Activated naive CD8-positive, alpha-beta T cell treated with anti-CD3 and anti-CD28 coated beads, Interleukin-2, amount 10 ng/mL, durations not matched to agents 7 days and 5 days (primary cell): ENCODE measurements at places on chromosomes 3 and 15. TPM values are rescaled to one million over a fixed set of nuclear protein-coding genes. Genes with fewer than 3 reads are reported as not detected.

DNA sequence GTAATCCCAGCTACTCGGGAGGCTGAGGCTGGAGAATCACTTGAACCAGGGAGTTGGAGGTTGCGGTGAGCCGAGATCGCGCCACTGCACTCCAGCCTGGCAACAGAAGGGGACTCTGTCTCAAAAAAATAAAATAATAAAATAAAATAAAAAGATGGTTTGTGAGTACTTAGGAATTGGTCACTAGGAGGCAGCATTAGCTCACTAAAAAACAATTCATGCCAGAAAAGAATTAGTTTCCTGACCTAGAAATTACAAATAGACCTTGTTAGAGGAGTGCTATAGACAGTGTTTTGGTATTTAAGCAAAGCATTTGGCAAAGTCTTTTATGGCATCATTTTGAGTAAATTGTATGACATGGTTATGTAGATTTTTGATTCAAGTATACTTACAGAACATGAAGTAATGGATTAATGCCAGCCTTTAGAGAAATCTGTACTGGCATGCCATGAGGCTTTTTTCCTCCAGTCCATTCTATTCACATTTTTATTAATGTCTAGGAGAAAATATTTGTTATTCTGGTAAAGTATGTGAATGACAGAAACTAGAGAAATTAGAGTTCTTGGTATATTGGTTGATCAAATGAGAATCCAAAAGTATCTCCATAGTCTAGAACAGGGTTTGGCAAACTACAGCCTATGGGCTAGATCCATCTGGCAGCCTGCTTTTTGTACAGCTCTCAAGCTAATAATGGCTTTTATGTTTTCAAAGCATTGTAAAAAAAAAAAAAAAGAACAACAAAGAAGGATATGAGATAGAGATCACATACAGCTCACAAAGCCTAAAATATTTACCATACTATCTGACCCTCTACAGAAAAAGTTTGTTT, 81.6 kb downstream of the LRRC49 start:
- no peak for DNase-seq

DNA sequence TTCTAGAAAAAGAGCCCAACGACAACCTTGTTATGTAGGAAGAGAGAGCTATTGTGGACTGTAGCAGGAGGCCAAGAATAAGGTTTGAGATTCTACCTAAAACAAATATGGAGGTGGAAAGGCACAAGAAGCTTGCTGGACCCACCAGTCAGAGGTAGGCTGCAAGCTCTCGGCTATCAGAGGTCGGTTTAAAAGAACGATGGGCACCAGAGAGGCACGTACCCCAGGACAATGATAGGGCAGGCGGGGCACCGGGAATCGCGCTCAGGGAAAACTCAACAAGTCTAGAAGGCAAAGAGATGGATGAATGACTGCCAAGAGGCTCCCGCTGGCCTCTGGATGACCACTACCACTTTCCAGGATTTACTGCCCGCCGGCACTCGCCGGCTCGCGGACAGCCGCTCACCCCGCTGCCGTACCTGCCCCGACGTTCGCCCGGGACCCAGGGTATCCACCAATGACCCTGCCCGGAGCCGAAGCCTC, 1.1 kb downstream of the HDGFL3 start:
- no peak for DNase-seq

GRCh38 chr3:32873531-32874130, 55.8 kb downstream of the TRIM71 start:
- no peak for DNase-seq

DNA sequence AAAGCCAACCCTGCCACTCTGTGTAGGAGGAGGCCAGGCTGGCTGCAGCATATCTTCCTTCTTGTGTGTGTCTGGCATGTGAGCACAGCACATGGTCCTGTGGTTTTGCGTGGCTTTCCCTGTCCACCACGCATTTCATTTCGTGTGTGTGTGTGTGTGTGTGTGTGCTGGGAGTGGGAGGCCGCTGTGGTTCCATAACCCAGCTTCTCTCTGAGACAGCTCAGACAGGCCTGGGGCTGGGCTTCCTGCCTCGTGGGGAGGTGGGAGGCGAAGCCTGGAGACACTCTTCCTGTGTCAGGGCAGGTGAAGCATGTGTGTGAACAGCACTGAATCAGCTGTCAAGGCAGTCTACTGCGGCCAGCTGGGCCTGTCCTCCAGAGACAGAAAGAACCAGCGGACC, 16.0 kb upstream of the MRPS22 start:
- DNase-seq: no peak

GRCh38 chr3:184234224-184234623, 4.8 kb downstream of the VWA5B2 start:
- no peak for DNase-seq

DNA sequence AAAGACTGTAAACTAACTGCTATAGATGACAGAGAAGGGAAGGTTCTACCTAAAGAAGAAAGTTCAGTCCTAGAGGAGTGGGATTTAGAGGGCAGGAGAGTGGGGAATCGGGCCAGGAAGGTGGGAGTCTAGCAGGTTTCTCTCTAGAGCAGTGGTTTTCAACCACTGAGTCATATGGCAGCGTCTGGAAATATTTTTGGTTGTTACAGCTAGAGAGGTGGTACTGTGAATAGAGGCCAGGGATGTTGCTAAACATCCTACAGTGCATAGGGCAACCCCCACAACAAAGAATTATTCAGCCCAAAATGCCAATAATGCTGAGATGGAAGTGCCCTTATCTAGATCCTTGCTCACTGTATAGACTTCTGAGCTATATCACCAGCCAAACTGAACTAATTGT, 28.7 kb downstream of the ATP1B3 start:
- DNase-seq: no peak

- DNase-seq: no peak
Measured at GRCh38 chr3:188867691-188868265, 304.0 kb upstream of the TPRG1 start.

DNA sequence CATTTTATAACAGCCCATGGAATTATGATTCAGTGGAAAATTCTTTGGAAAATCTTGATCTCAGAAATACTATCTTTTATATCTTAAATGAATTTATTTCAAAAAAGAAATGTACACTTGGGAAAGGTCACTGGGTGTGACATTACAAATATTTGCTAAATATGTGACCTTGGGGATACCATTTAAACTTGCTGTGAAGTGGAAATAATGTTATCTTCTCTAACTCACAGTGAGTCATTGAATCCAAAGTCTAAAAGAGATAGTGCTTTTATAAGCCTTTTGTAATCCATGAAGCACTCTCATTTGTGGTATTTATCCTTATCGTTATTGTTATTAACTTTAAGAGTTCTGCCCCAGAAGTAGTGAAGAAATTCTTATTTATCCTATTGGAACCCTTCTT, 289.8 kb upstream of the SEMA6D start:
- DNase-seq: no peak

GRCh38 chr3:110526777-110527727, 544.6 kb upstream of the NECTIN3 start:
- DNase-seq: no peak

DNA sequence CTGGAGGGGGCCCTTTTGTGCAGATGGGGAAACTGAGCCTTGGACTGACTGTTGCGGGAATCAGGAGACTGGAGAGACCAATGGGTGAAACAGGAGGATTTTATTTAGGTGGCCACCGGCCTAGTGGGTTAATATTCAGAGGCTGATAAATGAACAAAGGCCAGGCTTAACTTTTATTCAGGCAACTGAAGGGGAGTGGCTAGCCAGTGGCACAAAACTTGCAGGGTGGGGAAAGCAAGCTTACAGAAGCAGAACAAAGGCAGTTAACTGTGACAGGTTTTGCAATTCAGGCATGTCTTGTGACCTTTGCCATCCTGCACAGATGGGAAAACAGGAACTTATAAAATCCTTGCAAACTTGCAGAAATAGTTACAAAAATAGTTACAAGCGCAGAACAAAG, 24.9 kb upstream of the ACAD9 start:
- DNase-seq: no peak

DNA sequence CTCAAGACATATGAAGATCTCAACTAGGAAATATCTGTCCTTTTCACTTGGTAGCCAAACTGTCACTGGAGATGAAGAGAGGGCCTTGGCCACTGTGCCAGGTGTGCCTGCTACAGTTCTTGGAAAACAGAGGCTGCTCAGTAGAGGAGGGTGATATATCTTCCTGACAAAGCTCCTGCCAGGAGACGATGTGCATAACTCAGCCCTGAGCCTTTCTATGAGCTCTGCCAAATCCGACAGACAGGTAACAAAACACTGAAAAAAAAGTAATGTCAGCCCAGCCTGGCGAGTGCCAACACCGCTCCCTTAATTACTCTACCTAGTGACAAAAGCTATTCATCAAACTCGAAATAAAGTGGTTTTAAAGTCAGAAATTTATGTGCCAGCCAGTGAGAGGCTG, 123.2 kb downstream of the MFSD1 start:
- DNase-seq: no peak

- no peak for DNase-seq
Measured at GRCh38 chr3:166510382-166510781, 673.2 kb upstream of the BCHE start.

DNA sequence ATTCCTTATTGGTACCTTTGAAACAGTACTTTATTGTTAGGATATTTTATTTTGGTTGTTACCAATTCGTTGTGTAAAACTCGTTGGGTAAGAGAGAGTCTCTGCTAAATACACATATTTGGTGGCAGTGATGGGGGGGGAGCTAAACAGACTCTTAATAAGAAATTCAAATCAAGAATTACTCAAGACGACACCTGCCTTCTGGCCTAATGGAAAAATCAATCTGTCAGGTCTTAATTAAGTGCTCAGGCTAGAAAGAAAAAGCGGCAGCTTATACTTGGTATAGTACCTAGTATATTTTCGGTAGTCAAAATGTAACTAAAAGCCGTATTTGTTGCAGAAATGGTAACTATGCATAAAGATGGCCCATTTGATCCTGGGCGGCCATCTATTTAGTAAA, 18.2 kb downstream of the FOXP1 start:
- DNase-seq: no peak

GRCh38 chr15:65954289-65954741, 85.0 kb downstream of the RAB11A start:
- no peak for DNase-seq

DNA sequence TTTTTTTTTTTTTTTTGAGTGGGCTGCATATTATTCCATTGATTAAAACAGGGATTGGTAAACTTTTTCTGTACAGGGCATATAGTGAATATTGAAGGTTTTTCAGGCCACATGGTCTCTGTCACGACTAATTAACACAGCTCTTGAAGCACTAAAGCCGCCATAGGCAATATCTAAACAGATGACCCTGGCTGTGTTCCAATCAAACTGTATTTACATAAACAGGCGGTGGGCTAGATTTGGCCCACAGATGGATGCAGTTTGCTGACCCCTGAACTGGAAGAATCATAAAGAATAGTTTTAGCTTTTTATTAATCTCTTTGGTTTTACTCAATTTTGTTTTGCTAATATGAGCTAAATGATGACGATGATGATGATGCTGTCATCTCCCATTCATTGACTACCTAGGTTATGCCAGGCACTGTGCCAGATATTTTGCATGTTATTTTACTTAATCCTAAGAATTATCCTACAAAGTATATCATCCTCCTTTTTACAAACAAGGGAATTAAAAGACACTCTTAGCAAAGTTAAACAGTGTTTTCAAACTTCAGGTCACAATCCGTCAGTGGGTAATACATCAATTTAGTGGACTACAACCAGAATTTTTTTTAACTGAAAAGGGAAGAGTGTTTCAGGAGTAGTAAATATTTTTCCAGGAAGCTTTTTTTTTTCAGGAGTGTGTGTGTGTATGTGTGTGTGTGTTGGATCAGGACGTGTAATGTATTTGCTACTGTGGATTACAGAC, 54.3 kb downstream of the LMCD1 start:
- no peak for DNase-seq

DNA sequence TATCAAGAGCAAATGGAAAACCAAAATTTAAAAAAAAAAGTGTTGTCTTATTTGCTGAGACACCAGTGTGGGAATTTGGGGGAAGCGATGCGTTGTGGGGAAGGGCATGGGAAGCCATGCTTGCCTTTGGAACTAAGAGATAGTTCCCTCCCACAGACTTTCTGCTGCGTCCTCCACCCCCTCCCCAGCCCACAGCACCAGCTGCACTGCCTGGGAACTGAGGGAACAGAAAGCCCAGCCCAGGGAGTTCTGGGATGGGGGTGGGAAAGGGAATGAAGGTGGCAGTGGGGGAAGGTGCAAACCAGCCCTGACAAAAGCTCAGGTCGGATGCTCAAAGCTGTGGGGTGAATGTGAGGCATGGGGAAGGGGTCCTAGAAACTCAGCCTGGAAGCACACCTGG, 8.1 kb upstream of the NTRK3 start:
- no peak for DNase-seq

DNA sequence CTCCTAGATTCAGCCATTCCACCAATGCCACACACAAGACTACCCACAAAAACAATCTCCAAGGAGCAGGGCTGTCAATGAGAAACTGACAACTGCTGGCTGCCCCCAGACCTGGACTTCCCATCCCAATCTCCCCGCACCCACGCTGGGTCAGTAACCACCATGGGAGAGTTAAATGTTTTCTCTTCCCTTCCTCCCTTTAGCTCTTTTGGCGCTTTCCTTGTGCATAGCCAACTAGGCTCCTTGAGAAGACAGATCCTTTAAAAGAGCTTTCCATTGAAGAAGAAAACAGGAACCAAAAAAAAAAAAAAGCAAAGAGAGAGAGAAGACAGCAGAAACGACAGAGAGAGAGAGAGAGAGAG, 8.3 kb downstream of the BCL6 start:
- no peak for DNase-seq

GRCh38 chr3:3089017-3089416, 21.2 kb downstream of the IL5RA start:
- DNase-seq: no peak

DNA sequence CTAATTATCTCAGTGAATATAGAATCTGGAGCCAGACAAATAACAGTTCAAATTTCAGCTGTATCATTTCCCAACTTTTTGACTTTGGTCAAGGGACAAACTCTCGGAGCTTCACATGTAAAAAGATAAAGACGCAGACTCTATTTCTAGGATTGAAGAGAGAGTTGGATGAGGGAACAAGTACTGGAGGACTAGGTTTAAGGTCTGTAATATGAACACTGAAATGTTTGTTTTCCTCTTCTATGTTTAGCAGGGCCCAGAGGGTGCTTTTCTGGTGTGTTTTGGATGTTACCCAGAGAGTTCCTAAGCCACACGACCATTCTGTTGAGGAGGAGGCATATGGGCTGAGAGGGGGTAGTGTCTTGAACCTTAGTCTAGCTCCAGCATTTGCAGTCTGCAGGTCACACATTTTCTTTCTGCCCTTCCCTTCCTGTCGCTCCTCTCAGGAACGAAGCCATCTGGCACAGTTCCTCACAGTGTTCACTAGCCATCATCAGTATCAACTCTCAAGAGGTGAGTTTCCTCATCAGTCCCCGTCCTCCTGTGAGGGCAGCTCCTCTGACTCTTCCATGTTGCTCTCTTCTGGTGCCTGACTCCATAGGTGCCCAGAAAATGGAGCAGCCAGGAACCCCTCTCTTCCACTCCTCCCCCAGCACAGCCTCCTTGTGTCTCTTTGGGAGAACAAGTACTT, 250.1 kb downstream of the SQOR start:
- DNase-seq: no peak

GRCh38 chr3:127803619-127804018, 18.7 kb downstream of the MGLL start:
- no peak for DNase-seq

Gene CHRNA3
- not detected for total RNA-seq

Gene FES
- 6.2 TPM for total RNA-seq

Gene MUSTN1
- total RNA-seq: 1.9 TPM

Gene ROPN1B
- not detected for total RNA-seq

Gene PPP1R14D
- total RNA-seq: not detected

Gene GCNT3
- not detected for total RNA-seq

Gene IL5RA
- total RNA-seq: 0.64 TPM

Gene ALDH1A2
- total RNA-seq: 0.62 TPM

Gene GOLGA6B
- not detected for total RNA-seq

Gene FBXO40
- not detected for total RNA-seq

Gene APOD
- total RNA-seq: not detected

Gene SMARCC1
- 82.8 TPM for total RNA-seq
